ENCODE measurements at places on chromosomes 2 and 18. TPM values are rescaled to one million over a fixed set of nuclear protein-coding genes. Genes with fewer than 3 reads are reported as not detected.

Gene GATA6
- 0.31 TPM for total RNA-seq

DNA sequence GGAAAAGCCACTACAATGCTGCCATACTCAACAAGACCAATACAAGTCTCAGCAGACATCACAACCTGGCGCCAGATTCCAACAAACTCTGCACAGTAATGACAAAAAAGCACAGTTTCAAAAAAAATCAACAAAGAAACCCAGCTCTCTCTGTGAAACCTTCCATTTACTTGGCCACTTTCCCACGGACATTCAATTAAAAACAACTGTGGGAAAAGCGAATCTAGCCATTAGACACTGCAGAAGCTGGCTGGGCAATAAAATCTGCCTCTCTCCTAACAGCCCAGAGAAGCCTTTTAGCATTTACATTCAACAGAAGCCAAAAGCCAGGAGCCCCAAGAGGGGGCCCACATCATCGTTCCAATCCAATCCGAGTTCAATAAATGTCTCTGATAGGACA is 128.9 kb downstream of the HDAC4 start:
- no peak for DNase-seq

DNA sequence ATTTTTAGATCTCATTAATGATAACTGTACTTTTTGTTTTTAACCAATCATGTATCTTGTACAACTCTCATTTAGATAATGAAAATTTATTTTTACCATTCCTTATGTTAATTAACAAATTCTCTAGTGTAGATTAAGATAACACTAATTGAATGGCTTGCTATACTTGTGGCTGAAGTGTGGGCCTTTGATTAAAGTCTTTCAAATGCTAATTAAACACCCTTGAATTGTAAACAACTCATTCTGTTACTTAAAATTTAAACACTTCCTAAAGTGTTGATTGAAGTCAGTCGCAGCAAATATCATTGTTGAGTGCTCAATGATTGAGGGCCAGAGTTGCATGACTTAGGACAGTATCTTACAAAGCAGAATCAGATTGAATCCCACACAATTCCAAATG is 109.8 kb upstream of the GULP1 start:
- DNase-seq: no peak

GRCh38 chr2:219362524-219363164 is 25.1 kb downstream of the DNPEP start:
- no peak for DNase-seq

Gene SERPINB12
- not detected for total RNA-seq

Gene EDAR
- not detected for total RNA-seq

Gene ALLC
- not detected for total RNA-seq

Measured in G401 (cell line).